Hematopoietic multipotent progenitor cell treated with erythropoietin and hydrocortisone succinate and interleukin-3 and kit ligand, for 17 days (in vitro differentiated cells): ENCODE measurements at places on chromosomes 3 and 15.

DNA sequence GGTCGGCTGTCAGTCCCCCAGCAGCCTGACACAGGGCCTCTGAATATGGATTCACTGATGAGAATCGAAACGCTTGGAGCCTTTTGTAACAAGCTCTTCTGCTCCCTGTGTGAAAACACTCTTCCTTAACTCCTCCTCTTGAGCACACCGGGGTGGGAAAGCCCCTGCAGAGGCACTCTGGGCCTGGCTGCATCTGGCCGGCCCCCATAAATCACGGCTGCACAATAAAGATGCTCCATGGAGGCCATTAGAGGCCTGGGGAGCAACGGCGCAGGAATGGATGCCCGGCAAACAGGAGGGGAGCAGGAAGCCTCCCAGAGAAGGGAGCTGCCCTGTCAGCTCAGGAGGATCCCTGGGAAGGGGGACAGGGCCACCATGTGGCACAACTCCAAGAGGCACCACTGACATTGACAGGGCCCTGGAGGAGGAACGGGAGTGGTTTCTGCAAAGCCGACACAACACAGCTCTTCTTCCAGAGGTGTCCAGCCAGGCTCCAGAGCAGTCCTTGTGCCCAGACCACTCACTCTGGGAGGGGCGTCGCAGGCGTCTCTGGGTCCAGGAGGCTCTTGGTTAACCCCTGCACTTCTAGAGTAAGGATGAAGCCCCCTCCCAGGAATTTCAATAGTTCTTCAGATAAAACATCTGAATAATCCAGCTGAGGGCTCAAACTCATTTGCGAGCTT lies 509.3 kb upstream of the PPP2R3A start:
- DNase-seq: no peak

GRCh38 chr3:194893121-194893987 lies 207.7 kb downstream of the FAM43A start:
- DNase-seq: no peak

- no peak for DNase-seq
Observed at GRCh38 chr3:112231727-112232126, 62.3 kb downstream of the SLC9C1 start.

GRCh38 chr3:119627461-119627860 lies 29.8 kb downstream of the PLA1A start:
- DNase-seq: no peak

DNA sequence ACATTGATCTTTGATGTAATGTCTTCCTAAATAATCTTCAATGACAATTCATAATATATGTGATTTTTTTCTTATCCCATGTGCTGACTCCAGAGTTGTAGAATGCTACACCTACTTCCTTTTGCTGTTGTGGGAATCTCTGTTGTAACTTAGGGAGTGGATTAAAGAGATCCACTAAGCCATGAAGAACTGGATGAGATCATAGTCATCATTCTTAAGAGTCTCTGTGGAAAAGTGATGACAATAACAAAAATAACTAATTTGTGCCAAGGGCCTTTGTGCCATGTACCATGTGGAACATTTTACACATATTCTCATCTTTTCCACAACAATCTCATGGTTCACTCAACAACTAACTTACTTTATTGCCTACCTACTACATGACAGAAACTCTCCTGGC lies 162.9 kb upstream of the PDZRN3 start:
- DNase-seq: no peak

DNA sequence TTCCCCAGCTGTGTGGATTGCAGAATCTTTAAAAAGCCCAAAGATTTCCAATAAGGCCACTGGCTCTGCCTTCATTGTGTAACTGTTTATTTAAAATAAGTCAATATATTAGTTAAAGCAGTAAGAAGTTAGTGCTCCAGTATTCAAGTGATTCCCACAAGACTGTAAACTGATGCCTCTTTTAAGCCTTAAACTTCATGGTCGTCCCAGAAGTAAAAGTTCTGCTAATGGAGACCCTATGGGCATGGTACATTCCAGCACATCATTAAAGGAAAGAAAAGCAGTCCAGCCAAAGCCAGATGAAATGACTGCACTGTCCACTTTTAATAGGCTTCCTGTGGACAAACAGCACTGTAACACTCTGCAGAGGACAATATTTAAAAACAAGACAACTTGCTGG lies 512.6 kb downstream of the MECOM start:
- DNase-seq: no peak
